Mammary epithelial cell (primary cell): ENCODE measurements at places on chromosomes 6 and 20.
A peak's percentile ranks its signal among the peaks of the same experiment; 100 is the strongest.

DNA sequence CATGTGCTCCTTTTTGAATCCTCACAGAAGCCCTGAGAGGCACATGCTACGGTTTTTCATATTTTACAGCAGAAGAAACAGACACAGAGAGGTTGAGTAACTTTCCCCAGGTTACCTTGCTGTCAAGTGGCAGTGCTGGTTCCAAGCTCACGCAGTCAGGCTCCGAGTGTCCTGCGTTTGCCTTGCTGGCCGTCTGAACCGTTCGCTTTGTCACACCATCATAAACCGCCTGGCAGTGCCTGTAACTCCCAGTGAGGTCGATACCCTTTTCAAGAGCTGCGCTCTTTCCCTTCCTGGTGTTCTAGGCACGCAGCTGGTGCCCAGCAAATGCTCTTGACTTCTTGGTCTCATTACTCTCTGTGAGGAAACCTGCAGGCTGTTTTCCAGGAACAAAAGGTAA, 31.3 kb upstream of the KCNG1 start:
- DNase-seq: no peak

DNA sequence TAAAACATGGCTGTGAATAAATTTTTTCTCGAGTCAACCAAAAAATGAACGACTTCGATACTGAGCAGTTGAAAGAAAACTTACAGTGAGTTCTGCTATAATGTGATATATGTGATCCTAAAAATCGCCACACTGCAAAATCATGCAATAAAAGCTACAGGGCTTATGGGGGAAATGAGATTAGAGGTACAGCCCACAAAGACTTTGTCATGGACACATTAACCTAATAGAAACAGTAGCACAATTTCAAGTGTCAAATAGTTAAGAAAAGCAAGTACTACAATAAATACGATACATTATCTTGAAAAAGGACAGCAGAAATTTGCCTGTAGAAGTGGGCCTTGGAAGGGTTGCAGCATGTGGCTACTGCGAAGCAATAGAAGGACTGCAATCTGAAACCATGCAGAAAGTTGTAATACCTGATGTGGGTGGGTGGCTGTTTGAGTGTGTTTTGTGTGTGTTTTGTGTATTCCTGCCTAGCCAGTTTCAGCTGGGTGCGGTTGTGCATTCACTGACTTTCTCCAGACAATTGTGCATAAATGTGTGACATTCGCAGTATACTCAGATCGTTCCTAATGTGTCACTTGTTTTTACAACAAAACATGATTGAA, 79.1 kb downstream of the RPP40 start:
- DNase-seq: no peak

- no peak for DNase-seq
Observed at GRCh38 chr6:109460161-109460829, 4.7 kb upstream of the MICAL1 start.

DNA sequence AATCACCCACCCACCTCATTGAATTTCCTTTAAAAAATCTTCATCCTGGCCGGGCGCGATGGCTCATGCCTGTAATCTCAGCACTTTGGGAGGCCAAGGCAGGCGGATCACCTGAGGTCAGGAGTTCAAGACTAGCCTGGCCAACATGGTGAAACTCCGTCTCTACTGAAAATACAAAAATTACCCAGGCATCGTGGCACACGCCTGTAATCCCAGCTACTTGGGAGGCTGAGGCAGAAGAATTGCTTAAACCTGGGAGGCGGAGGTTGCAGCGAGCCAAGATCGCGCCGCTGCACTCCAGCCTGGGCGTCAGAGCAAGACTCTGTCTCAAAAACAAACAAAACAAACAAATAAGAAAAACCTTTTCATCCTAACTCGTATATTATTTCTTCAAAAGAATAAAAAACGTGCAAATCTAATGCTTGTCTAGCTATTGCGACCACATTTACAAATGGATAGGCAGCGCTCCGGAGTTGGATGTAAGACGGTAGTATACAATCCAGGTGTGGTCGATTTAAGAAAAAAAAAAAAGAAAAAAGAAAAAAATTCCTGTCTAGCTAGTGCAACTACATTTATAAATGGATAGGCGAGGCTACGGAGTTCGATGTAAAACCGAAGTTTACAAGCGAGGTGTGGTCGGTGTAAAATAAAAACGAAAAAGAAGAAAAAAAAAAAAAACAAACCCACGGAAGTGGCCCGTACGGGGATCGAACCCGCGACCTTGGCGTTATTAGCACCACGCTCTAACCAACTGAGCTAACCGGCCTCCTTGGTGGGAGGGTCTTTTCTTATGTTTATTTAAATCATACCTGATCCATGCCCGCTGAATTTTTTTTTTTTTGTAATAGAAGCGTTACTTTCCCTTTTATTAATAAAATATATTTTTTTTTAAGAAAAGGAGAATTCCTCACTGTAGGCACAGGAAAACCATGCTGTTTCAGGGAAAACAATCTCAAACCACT, 70.7 kb upstream of the PRSS16 start:
- peak; percentile 45 for DNase-seq

- no peak for DNase-seq
Observed at GRCh38 chr6:139547122-139547776, 172.8 kb upstream of the CITED2 start.

- peak; percentile 86 for DNase-seq
Observed at GRCh38 chr6:27518881-27519795, 46.2 kb upstream of the ZNF184 start.

DNA sequence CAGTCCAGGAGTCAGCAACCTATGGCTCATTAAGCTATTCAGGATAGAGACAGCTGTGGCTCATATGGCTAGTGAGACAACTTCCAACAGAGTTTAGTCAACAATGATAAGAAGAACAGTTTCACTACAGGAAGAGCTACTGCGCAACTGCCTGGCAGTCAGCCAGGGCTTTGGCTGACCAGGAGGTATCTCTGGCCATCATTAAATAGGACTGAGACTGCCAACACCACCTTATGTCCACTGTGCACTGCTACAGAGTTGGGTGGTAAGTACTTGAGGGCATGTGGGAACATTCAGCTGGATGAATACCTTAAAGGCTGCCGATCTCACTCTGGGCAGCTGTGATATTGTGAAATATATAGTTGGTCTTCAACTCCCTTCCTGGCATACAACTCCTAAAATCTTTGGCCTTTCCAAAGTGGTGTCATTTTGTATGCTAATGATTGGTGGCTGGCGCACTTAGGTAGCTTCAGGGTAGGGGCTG, 52.2 kb upstream of the FAM83C start:
- peak; percentile 69 for DNase-seq

- DNase-seq: no peak
Observed at GRCh38 chr6:79733388-79733787, 102.3 kb downstream of the SH3BGRL2 start.

DNA sequence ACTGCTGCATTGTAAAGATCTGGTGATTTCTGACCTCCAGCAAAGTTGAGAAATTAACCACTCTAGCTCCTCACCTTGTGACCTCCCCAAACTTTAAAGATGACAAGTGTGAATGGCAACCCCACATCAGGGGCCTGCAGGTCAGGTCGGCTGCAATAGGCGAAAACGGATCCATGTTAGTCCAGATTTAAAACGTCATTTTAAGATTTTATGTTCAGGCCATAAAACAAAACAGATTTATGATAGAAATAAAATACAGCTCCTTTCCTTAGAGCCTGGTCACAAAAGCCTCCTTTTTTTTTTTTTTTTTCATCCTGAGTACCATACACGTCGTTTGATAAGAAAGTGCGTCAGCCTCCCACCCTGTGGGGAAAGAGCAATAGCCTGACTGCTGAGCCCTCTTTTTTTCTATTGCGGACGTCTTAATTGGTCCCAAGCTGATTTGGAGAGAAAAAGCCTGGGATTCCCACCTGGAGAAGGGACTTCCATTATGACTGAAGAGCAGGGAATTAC, 519.2 kb upstream of the NOX3 start:
- DNase-seq: no peak

GRCh38 chr6:37971711-37972390, 152.3 kb downstream of the ZFAND3 start:
- DNase-seq: no peak

- no peak for DNase-seq
Observed at GRCh38 chr20:54535033-54535432, 59.6 kb downstream of the DOK5 start.

GRCh38 chr6:130893766-130894165, 66.6 kb downstream of the SMLR1 start:
- DNase-seq: no peak

- peak; percentile 47 for DNase-seq
Observed at GRCh38 chr6:31829633-31830283, 2.2 kb downstream of the HSPA1B start.

GRCh38 chr20:54160065-54161007, 13.4 kb downstream of the CYP24A1 start:
- DNase-seq: no peak

- DNase-seq: no peak
Observed at GRCh38 chr6:33347816-33348215, 30.3 kb upstream of the ZBTB22 start.

GRCh38 chr20:11651138-11651537, 266.6 kb upstream of the BTBD3 start:
- DNase-seq: no peak

GRCh38 chr6:158879180-158879579, 60.0 kb upstream of the EZR start:
- DNase-seq: peak; percentile 32

DNA sequence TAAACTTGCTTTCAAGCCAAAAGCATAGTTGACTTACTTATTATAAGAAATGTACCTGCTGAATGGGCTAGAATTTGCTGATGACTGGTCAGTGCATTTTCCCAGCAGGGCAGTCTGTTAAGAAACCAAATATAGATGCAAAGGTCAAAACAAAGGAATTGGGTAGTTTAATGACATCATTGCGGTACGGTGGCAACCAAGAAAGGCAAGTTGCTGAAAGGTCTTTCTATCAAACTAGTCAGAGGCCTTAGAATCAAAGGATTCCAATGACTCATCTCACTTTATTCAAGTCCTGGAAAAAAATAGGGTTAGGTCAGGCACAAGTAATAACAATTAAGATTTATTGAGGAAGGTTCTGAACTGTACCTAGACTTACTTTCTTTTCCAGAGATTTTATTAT, 76.4 kb downstream of the KIZ start:
- peak; percentile 17 for DNase-seq

DNA sequence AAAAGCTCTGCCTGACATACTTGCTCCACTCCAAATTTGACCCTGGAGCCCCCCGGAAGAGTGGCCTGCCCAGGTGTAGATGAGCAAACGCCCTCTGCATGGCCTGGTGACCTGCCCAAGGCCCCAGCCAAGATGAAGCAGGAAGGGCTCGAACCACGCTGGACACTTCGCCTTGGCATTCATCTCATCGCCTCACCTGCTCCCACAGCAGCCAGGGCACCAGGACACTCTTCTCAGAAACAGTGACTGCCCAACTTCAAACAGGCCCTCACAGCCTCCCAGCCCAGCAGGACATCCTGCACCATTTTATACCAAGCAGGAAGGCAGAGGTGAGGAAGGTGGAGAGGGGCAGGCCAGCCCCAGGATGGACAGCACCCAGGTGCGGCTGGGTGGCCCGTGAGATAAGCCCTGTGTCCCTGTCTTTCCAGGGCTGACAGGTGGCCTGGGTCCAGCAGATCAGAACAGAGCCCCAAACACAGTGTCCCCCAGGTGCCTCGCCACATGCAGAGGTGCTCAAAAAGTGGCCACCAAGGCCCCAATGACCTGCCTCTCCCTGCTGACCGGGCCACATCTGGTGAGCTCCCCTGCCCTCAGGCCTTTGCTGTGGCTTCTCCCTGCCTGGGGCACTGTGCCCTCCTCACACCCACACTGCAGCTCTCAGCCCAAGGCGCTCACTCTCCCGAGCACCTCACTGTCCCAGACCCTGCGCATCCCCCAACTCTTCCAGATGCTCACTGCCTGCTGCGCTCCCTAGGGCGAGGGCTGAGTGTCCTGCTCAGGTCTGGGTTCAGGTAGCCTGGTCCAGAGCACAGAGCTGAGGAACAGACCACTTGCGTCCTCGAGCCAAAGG, 7.2 kb downstream of the ACSS1 start:
- DNase-seq: no peak

- no peak for DNase-seq
Observed at GRCh38 chr20:698276-698675, 22.7 kb upstream of the SCRT2 start.

GRCh38 chr20:39504710-39505094, 542.6 kb downstream of the DHX35 start:
- no peak for DNase-seq

- no peak for DNase-seq
Observed at GRCh38 chr6:155275808-155276480, 12.1 kb downstream of the CLDN20 start.

GRCh38 chr6:37050045-37050853, 44.8 kb downstream of the FGD2 start:
- DNase-seq: no peak

GRCh38 chr6:33699739-33700138, 11.8 kb downstream of the UQCC2 start:
- no peak for DNase-seq

DNA sequence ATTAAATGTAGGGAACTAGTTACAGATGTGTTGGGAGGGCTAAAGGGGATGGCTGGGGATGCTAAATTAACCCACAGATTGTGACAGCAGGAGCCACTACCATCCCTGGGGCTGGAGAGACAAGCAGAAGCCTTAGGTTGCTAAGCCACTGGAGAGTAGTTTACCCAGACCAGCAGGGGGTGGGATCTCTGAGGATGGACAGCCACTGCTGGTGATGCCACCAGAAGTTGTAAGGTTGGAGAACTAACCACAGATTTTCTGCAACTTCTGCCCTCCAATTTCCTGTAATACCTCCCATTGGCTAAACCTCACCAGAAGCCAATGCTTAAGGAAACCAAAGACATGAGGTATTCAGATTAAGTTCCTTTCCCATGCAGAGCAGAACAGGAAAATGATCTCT, 139.6 kb upstream of the NOX3 start:
- no peak for DNase-seq

DNA sequence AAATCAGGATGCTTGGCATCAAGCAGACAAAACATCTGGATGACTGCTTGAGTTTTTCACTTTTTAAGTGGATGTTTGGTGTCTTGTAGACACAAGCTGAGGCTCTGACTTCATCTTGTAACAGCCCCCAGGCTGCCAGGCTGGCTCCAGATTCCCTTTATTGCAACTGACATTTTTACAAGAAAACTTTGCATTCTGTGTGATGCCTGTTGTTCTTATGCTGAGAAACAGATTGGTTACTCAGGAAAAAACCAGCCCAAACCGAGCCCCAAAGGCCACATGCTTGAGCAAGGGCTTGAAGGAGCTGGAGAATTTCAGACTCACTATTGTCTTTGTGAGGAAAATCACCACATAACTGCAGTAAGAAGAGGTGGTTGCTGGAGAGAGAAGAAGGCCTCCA, 98.4 kb upstream of the PREP start:
- DNase-seq: no peak

- no peak for DNase-seq
Observed at GRCh38 chr6:93678841-93679454, 259.6 kb upstream of the EPHA7 start.

- no peak for DNase-seq
Observed at GRCh38 chr6:100879317-100879716, 1.8 kb downstream of the ASCC3 start.

- DNase-seq: no peak
Observed at GRCh38 chr6:56280126-56280525, 32.7 kb upstream of the COL21A1 start.
